ENCODE measurements at places on chromosomes 11 and 22. TPM values are rescaled to one million over a fixed set of nuclear protein-coding genes. Genes with fewer than 3 reads are reported as not detected.

DNA sequence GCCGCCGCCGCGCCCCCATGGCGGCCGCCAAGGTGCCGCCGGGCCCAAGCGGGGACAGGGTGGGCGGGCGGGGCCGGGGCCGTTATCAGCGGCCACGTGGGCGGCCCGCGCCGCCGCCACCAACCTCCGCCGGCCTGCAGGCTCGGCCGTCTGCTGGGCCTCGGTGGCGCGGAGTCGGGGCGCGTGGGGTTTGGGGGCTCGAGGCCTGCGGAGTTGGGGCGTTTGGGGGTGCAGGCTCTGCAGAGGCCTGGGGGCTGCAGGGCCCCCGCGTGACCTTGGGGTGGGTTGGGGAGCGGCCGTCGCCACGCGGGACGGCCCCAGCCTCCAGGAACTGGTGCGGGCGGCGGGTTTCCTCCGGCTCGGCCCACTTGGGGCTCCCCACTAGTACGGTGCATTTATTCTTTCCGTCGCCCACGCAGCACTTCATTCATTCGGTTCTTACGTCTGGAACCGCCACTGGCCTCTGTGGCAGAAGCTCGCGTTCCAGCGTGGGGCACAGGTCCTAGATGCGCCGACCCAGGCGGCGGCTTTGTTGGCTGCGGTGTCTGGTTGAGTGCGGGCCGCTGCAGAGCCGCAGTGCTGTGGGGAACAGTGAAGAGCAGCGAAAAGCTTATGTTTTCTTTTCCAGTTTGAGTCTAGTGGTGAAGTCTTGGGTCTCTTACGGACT is 740 bp upstream of the TRMT2A start:
- DNase-seq = no peak

- peak; percentile 92 for DNase-seq
Observed at GRCh38 chr11:79413268-79413667, 27.6 kb downstream of the TENM4 start.

- no peak for DNase-seq
Observed at GRCh38 chr11:67304511-67305113, 1.3 kb downstream of the SSH3 start.

DNA sequence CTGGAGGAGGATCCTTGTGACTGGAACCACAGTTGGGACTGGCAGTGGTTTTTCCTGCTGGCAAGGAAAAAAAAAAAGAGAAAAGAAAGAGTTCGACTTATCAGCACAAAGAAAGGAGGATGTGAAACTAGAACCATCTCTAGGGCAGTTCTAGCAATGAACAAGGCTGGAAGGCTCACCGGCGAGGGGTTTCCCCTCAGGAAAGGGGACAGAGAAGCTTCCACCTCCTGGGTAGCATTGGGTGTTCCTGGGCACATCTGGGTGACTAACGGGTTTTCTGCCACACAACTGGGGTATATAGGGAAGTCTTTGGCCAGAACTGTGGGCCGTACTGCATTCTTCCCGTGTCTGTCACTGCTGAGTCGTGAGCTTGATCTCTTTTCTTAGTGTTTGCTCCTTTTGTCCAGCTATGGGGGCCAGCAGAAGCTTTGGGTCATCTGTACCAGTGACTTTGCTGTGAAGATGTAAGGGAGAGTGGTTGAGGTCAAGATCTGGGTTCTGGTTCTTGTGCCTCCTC is 109.4 kb upstream of the OR4B1 start:
- DNase-seq = peak; percentile 68

GRCh38 chr22:43883719-43884415 is 7.9 kb downstream of the PNPLA5 start:
- no peak for DNase-seq

DNA sequence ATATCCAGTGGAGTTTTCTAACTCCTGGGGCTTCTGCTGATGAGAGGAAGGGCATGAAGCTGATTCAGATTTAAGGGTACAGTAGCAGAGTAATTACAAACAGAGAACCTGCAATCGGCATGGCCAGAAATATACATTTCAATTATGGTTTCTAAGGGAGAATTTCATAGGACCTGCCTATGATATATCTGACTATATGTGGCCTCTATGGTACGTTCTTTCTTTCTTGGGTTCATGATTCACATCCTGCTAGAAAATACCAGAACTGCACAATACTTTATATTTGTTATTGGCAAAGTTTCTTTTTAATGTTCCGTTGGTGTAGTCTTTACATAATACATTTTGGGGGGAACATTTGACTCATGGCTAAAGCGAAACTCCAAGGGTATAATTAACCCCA is 63.1 kb upstream of the TTC12 start:
- DNase-seq = no peak

DNA sequence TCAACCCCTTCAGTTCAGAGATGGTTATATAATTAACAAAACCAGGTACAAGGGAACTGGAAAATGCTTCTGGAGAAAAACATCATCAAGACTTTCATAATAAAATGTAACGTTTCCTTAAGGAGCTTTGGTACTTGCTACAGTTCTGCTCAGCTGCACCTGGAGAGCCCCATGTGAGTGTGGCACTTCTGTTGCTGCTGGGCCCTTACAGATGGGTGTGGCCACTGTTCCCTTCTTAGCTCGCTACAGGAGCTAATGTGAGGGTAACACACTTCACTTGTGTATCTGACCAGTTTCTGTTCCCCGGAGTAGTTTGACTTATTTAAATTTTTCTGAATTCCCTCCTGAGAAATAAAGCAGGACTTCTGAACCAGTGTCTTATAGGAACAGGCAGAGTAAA is 4.0 kb downstream of the POU2AF3 start:
- DNase-seq = no peak

DNA sequence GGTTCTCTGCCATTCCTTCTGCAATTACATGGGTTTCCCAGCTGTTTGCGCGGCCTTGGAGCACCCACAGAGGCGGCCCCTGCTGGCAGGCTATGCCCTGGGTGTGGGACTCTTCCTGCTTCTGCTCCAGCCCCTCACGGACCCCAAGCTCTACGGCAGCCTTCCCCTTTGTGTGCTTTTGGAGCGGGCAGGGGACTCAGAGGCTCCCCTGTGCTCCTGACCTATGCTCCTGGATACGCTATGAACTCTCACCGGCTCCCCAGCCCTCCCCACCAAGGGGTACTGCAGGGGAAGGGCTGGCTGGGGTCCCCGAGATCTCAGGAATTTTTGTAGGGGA is 2.6 kb downstream of the RCE1 start:
- no peak for DNase-seq

GRCh38 chr22:24068377-24068680 is 57.2 kb downstream of the CABIN1 start:
- DNase-seq = no peak

DNA sequence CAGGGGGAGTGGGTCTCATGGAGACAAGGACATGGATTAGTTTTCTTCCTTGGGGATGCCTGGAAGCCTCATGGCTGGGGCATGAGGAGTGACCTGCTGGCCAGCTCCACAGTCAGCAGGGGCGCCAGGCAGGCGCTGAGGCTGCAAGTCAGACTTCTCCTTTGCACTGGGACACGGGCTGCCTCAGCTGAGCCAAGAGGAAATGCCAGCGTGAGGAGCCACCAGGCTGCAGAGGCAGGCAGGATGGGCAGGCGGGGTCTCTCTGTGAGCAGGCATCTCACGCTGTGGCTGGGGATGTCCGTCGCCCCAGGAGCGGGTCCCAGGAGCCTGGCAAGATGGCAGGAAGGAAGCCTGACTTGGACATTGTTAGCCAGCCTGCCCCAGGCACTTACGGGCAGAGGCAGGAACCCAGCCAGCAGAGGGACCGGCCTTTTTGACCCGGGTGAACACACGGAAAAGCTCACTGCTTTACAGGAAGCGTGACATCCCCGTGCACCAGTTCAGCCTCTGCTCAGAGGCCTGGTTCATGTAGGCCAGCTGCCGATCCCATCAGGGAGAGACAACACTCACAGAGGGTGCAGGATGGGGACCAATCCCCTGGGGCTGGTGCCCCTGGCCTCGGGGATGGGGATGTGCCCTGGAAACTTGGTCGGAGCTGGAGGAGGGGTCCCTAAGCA is 10.2 kb downstream of the GNB1L start:
- DNase-seq = peak; percentile 83

DNA sequence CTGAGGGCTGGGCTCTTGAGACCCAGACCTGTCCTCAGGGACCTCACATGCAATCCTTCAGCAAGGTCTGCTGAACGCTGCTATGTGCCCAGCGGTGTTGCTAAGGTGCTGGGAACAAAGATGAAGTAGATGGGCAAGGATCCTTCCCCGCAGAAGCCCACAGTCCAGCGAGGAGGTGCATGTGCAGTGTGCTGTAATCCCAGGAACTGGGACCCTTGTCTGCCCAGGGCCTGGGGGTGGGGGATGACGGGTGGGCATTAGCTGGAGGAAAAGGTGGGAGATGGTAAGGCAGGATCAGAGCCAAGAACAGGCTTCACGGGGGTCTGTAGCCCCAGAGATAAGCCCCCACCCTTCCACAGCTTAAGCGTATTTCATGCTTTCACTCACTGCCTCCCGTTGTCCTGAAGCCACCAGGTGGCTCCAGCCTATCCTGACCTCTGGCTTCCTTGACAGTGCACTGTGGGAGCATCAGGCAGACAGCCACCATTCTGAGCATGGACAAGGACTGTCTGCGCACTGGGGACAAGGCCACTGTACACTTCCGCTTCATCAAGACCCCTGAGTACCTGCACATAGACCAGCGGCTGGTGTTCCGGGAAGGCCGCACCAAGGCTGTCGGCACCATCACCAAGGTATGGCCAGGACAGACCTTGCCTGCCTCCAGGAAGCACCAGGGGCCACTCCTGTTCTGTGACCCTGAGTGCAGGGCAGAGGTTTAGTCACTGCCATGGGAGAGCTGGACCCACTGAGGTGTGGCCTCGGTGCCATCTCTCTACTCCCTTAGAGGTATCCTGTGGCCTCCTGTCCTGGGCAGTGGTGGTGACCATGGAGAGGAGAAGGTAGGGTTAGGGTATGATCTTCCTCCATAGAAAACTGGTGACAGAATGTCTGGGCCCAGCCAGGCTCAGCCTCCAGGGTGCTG is 22.0 kb downstream of the GTPBP1 start:
- DNase-seq = no peak

- DNase-seq = peak; percentile 28
Observed at GRCh38 chr11:123601136-123601535, 53.3 kb downstream of the SCN3B start.

GRCh38 chr11:64010783-64011182 is 24.5 kb downstream of the OTUB1 start:
- no peak for DNase-seq

DNA sequence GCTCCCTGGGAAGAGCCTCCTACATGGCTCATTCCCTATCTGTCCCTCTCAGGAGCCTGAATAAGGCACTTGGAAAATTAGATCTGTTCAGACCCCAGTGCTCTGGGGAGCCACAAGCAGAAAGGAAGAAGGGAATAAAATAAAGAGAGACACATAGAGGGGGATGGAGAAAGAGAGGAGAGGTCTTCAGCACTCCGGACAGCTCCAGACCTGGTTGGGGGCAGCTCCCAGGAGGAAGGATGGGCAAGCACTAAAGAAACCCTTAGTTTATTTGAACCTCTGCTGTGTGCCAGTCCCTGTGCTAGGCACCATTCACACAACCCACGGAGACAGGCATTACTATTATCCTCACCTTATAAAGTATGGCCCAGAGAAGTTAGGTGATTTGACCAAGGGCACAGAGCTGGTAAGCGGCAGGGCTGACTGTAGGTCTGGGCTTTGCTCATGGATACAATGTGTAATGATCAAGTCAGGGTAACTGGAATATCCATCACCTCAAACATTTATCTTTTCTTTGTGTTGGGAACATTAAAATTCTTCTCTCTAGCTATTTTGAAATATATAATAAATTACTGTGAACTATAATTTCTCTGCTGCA is 53.7 kb upstream of the LRRC32 start:
- DNase-seq = no peak

DNA sequence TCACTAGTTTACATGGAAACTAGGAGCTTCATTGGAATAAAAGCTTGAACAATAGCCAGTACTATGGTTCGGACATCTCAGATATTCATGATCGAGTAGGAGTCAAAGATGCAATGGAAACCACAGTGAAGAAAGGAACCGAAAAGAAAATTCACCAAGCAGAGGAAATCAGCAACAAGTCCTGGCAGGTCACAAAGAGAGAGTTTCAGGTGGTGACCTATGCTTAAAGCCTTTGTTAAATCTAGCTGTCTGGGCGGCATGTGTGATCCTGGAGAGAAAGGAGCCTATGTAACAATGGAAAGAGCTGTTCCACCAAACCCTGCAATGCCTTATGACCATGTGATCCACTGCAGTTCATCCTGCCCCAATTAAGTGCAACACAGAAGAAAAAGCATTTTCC is 68.9 kb upstream of the POU2AF2 start:
- DNase-seq = no peak

- DNase-seq = no peak
Observed at GRCh38 chr11:367956-368413, 1.3 kb upstream of the B4GALNT4 start.

GRCh38 chr11:118633319-118633690 is 25.9 kb downstream of the PHLDB1 start:
- DNase-seq = no peak

GRCh38 chr11:133306019-133306418 is 226.3 kb downstream of the OPCML start:
- DNase-seq = no peak

DNA sequence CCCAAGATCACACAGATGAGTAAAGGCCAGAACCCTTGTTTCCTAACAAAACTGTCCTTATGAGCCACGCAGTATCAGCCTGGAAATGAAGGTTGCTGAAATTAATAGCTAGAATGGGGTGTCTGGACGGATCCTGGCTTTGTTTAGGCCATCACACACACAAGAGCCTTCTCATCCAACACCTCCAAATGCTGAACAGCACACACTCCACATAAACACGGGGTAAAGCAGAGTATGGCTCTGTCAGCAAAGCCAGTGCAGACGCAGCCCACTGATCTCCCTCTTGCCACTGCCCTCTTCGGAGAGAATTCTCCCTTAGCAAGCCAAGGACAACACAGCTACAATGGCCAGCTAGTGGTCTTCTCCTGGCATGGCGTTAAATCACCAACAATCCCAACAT is 392.6 kb upstream of the SYN3 start:
- no peak for DNase-seq

- no peak for DNase-seq
Observed at GRCh38 chr11:737366-737765, 9.9 kb upstream of the TALDO1 start.

DNA sequence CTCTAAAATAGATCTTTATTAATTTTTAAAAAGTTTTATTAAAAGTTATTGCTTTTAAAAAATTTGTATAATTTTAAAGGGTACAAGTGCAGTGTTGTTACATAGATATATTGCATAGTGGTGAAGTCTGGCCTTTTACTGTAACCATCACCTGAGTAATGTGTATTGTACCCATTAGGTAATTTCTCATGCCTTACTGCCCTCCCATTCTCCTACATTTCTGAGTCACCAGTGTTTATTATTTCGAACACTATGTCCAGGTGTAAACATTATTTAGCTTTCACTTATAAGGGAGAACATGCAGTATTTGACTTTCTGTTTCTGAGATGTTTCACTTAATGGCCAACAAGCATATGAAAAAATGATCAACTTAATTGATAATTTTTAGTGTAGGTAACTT is 2.3 kb downstream of the OR51G1 start:
- no peak for DNase-seq

GRCh38 chr11:88061111-88061510 is 114.1 kb downstream of the RAB38 start:
- DNase-seq = no peak

GRCh38 chr11:117992136-117992535 is 5.9 kb downstream of the IL10RA start:
- DNase-seq = no peak

Gene LIMK2
- total RNA-seq = 8.7 TPM

Gene SBF1
- 34.1 TPM for total RNA-seq

Gene HORMAD2
- total RNA-seq = not detected

Gene CLDN5
- total RNA-seq = not detected

Gene CRYBB2
- not detected for total RNA-seq

Gene CACNA1I
- total RNA-seq = not detected

Gene TSSK2
- not detected for total RNA-seq
